ENCODE measurements at places on chromosomes 11 and 22.

GRCh38 chr22:29344137-29344536 lies 28.6 kb upstream of the RASL10A start:
- no peak for DNase-seq

- no peak for DNase-seq
Observed at GRCh38 chr22:46212195-46212594, 37.9 kb downstream of the CDPF1 start.

DNA sequence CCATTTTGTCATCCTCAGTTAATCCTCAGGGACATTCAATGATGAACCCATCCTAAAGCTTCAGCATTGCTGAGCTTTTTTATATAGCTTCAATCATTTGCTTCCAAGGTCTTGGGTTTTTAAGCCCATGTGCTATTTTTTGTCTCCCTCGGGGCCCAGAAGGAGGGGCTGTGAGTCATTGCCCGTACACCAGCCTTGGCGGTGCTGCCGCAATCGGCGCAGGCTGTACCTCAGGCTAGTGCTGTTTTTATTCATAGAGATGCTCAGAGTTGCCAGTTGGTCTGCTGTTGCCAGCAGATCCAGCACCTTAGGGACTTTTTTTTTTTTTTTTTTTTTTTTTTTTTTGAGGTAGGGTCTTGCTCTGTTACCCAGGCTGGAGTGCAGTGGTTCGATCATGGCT lies 35.5 kb downstream of the ACO2 start:
- no peak for DNase-seq

DNA sequence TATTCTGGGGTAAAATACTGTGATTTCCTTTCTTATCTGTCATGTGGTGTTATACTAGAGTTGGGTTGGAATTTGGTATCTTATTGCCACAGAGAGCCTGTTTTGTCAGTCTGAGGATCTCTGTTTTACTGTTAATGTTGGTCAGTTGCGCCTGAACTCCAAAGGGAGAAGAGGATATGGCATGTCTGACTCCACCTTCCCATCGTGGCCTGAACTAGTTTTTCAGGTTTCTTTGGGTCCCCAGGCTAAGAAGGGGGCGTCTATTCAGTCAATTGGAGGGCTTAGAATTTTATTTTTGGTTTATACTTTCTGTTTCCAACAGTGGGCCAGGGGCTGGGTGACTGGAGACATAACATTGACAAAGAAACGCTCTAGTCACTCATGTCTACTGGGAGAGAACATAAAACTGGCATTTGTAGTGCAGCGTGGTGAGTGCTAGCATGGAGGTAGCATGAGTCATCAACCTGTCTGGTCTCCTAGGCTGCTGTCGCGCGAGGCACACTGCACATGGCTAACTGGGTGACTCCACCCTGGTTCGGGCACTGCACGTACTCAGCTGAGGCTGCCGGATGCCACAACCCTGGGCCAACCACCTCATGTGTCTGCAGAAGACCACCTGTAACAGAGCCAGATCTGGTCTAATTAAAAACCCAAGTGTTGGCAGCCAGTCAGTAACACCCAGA lies 120.1 kb upstream of the OR9Q1 start:
- peak; percentile 5 for DNase-seq

GRCh38 chr11:61814247-61814957 lies 2.4 kb downstream of the FADS1 start:
- DNase-seq = no peak

DNA sequence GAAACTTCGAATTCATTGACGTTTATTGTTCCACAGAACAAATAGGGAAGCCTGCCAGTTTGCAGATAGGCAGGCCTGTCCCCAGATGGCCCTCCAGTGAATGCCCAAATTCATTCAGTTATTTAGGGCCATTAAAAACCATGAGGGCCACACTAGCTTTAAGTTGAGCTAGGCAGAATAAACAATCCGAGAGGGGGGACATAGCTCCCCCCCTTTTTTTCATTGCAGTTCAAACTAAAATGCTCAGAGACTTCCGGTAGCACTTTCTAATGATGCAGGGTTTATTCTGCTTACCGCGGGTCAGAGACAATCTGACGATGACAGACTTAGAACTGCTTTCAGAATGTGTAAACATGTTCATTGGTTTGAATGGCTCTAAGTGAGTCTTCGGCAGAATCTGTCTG lies 72.0 kb downstream of the ZBTB16 start:
- DNase-seq = no peak
